Vagina (tissue), 2 donors: ENCODE measurements at places on chromosomes 13 and 19.

GRCh38 chr13:74751739-74752138, 617.5 kb upstream of the KLF12 start:
- DNase-seq = no peak

DNA sequence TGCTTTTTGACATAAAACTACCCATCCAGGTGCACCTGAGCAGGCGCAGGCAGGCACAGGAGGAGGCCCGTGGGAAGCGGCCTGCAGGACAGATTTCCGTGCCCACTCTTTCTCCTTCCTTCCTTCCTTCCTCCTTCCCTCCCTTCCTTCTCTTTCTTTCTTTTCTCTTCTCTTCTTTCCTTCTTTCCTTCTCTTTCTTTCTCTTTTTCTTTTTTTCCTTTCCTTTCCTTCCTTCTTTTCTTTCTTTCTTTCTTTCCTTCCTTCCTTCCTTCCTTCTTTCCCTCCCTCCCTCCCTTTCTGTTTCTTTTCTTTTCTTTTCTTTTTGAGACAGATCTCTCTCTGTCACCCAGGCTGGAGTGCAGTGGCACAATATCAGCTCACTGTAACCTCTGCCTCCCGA, 21.2 kb upstream of the TMEM255B start:
- no peak for DNase-seq

DNA sequence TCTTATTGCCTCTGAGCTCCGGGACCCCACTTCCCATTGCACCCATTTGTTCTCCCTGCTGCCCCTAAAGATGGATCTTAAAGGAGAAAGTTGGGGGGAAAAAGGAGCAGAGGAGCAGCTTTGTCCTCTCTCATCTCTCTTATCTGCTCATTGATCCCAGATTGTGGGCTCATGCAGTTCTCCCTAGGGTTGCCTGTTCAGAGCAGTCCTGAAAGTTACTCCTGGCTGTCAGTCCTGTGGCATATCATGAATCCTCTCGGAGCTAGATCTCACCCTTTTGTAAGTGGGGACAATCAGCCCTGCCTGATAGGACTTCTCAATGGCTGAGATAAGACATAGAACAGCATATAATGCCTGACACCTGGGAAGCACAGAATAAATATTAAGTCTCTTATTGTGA, 440.3 kb downstream of the IRS2 start:
- DNase-seq = no peak

DNA sequence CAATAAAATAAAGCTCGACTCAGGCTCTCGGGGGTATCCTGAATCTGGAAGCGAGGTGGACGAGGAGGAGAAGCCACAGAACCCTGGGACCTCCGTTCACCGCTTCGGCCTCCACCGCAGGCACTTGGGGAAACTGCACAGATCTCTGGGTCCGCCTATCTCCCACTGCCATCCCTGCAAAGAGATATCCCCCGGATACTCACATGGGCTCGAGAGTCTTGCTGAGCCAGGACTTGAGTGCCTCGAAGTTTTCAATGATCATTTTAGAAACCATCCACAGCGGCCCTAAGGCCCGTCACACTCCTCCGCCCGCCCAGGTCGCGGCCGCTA, 589 bp downstream of the RBM26 start:
- no peak for DNase-seq

- no peak for DNase-seq
Observed at GRCh38 chr13:94749162-94749561, 36.8 kb upstream of the SOX21 start.

- no peak for DNase-seq
Observed at GRCh38 chr13:28392428-28392827, 102.5 kb downstream of the FLT1 start.

DNA sequence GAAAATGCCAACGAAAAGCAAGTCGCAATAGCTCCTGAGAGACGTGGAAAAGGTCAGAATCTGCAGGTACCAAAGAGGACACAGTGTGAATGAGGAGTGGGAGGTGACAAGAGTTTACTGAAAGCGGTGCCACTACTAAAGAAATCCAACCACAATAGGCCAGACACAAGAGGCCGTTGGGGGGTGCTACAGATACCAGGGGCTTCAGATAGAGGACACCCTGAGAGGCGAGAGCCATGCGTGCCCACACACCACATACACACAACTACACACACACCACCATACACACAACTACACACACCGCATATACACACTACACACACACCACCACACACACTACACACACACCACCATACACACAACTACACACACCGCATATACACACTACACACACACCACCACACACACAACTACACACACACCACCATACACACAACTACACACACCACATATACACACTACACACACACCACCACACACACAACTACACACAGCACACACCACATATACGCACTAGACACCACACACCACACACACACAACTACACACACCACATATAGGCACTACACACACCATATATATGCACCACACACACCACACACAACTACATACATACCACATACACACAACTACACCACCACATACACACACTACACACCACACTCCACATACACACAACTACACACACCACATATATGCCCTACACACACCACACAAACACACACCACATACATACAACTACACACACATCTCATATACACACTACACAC, 28.5 kb downstream of the CRYL1 start:
- no peak for DNase-seq

DNA sequence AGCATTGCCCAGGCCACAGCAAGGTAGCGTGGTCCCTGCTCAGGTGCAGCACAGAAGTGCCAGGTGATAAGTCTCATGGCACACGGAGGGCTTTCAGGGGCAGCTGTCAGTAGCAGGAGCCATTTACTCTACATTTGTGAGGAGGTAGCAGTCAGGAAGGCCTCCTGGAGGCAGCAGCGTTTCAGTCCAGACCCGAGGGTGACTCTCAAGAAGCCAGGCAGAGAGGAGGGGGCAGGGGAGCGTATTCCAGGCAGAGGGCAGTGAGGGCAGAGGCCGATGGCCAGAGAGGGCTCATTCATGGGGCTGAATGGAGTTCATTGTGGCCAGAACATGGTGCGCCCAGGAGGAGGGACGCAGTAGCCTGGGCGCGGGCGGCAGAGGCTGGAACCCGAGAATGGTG, 8.9 kb downstream of the PIAS4 start:
- DNase-seq = no peak

GRCh38 chr13:74681891-74682290, 547.7 kb upstream of the KLF12 start:
- no peak for DNase-seq

DNA sequence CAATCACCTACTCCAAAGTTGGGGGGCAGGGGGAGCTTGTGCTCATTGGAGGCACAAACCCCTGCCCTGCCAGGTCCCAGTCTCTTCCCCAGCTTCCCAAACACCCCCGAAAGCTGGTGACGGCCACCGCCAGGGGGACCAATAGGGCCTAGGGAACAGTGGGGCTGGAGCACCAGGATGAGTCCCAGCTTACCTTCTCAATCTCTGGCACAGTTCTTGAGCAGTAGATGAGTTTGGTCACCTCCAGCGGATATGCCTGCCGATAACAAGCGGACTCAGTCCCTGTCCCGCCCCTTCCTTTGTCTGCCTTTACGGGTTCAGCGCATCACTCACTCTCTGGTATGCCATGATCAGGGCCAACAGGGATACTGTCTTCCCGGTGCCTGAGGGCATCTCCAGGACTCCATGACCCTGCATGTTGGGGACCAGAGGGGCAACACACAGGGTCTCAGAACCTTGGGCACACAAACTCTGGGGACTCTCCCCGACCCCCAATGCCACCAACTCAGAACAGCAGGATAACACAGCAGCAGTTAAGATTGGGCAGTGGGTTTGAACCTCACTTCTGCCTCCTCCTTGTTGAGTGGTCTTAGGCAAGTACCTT, 1.5 kb downstream of the ERCC2 start:
- DNase-seq = no peak

DNA sequence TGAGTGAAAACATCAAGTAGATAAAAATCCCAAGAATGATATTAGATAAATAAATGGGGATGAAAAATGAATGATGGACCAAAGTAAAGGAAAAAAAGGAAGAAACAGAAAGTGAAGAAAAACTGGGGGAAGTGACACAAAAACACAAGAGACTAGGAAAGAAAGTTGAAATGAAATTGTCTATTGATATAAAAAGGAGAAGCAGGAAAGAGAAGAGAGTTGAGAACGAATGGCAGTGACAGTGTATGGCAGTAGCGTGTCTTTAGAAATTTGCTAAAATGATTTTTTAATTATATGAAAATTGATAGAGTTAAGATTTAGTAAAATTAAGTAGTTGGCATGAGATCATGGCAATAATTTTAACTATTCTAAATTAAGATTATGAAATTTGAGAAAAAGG, 36.3 kb upstream of the SGCG start:
- DNase-seq = no peak

DNA sequence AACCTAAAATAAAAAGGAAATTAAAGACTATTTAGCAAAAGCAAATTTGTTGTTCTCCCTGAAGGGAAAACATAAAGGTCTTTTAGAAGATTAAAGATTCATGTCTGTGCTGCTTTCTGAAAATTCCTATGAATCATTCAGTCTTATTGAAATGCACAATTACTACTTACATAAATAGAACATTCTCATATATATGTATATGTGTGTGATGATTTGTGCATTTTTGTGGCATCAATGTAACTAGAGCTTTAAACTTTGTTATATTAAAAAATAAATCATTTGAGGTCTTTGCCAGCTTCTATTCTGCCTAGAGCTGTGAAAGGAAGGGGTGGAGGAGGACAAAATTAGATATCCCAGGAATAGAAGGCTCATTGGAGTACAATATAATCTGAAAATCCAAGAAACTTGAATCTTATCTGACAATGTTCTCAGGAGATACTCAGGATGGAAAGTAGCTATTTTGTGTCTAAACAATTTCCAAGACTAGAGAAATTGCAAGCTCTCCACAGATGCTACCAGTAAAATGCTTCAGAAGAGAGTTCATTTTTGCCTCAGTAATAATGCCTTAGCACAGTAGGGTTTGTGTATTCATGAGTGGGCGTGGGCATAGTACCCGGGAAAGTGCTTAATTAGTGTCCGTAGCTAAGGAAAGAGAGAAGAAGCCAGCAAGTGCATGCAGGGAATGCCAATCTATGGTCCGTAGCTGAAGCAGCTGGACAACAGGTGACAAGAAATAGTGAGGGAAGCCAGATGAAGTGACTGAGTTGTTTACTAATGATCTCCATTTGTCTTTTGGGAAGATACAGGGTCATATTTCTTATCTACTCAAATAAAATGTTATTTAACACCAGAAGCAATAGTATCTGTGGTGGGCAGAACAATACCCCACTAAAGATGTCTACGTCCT, 395.5 kb upstream of the NBEA start:
- no peak for DNase-seq

DNA sequence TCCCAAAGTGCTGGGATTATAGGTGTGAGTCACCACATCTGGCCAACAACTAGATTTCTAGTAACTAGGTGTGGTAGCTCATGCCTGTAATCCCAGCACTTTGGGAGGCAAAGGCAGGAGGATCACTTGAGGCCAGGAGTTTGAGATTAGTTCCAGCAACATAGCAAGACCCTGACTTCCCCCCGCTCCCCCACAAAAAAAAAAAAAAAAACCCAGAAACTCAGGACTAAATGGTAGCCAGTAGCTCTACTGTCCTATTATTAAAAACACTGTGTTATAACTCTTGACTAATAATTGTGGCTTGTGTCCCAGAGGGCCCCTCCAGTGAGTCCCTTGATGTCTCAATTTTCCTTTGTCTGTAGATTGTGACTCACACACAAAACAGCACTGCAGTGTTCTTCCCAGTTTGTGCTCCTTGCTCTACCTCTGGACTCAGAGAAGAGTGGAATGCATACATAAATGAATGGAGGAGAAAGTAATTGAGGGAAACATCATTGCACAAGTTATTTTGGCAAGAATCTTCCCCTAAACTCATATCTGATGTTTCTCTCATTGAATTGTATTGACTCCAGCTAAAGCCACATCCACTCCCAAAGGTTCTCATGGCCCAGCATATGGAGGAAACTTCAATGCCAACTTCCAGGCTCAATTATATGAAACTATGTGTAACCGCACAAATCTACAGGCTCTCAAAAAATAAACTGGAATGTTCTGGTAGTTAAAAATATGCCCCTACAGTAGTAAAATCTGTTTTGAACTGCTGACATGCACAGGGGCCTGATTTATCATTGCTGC, 8.8 kb downstream of the TPT1 start:
- no peak for DNase-seq
